Activated T-cell treated with anti-CD3 and anti-CD28 coated beads, Interleukin-2, amount 50 U/mL, for 4 hours (primary cell): ENCODE measurements at places on chromosomes 5 and 9.

DNA sequence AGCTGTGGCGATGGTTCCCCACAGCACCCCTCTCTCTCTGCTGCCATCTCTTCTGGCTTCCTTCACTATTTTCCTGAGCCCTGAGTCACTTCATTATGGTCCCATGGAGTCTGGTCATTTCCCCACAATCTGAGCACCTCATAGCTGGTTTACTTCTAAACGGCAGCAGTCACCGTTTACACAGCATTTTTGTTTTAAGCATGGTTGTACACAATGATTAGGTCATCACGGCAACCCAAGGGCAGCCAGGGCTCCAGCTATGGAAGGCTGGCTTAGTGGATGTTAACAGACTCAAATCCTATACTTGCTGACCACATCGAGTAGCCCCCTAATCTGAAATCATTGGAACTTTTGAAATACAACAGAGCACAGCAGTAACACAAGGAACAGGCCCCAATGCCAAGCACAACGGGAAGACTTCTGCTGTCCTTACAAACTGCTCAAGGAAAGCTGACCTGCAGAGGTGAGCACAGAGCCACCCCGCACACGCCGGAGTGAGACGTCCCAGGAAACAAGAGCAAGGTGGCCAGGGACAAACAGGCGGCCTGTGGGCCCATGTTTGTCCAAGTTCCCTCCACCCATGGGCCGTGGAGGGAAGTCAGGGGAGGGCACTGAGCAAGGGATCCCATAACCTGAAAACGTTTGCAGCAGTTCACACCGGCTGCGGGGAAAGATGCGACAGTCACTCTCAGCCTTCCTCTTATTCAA lies 22.9 kb downstream of the CAMSAP1 start:
- no peak for DNase-seq

DNA sequence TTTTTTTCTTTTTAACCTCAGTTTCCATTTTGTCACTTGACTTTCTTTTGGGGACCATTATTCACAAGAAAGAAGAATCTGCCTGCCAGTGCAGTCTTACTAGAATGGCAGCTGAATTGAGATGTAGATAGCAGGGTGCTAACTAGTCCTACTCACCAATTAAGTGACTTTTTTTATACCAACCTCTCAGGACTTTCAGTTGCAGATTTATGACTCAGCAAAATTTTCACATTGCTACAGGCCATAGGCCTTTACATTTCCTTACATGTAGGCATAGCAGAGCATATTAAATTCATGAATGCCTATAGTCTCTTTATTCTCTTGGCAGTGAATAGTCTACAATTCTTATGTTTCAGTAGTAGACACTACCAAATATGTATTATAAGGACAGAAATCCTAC lies 54.0 kb upstream of the FKTN start:
- no peak for DNase-seq

DNA sequence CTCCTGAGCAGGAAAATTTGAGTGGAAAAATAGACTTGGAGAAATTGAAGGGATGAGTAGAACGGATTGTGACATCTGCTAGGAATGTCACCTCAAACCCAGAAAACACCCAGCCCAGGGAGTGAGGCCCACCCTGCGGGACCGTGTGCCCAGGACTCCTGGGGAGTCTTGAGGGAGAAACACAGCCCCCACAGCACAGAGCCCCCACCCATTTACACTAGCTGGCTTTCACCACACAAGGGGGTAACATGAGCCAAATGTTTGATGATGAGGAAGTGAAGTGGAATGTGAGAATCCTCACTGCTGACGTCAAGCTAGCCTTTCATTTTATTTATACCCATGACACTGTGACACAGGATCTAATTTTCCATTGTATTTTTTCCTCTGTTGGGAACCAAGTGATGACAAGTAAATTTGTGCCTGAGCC lies 42.8 kb upstream of the PDE8B start:
- no peak for DNase-seq

DNA sequence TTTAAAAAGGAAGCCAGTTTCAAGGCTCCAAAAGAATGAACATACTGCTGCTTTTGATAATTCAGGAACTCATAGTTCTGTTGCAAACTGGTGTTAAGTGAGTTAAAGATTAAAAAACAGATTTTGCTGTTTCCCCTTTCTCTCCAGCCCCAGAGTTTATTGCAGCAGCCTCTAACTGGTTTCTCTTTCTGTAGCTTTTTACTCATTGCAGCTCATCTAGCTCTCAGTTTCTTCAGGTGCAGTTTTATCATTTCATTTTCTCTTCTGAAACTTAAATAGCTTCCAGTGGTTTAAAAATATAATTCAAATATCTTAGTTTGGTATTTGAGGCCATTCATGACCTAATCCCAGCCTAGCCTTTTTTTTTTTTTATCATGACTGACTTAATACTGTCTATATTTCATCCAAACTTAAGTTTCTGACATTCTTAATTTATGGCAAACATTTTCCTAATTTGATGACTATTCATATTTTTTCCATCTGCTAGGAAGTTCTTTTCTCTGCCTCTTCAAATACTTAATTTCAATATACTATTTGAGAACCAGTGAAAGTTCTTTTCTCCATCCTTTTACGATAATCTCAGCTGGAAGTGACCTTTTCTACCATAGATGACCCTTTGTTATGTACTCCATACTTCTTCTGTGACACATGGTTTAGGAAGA lies 252.7 kb upstream of the GRIA1 start:
- DNase-seq: no peak

GRCh38 chr5:20286512-20286911 lies 298.5 kb upstream of the CDH18 start:
- DNase-seq: no peak

- no peak for DNase-seq
Observed at GRCh38 chr9:134227451-134228411, 63.4 kb upstream of the RNU6ATAC start.

DNA sequence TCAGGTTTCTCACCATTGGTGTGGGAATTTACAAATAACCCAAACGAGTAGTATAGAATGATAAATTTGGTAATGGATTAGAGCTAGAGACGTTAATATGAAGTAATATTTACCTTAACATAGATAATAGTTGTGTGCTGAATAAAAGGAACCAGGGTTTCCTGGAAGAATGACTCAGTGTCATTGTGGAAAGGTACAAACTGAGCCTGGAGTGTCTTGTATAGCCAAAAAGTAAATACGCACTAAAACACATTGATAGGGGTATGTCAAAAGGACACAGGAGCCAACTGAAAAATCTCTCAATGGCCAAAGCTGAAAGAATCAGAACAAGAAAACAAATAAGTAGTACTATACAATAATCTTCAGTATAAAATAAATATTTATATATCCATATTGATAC lies 363.5 kb downstream of the SLCO4C1 start:
- no peak for DNase-seq

DNA sequence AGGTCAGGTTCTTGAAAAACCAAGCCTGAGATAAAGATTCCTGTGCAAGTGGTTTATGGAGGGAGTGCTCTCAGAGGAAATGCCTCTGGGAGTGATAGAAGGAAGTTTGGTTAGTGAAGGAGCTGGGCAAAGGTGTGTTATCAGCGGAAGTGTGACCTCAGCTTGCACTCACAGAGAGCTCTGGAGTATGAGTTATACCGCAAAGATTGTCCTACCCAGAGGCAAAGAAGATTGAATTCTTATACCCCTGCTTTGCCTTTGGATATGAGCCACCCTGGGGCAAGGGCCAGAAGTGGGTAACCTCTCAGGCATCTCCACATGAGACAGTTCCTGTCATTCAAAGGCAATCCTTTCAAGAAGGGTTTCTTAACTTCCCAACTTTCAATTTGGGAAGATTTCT lies 145.6 kb downstream of the MUSK start:
- no peak for DNase-seq

DNA sequence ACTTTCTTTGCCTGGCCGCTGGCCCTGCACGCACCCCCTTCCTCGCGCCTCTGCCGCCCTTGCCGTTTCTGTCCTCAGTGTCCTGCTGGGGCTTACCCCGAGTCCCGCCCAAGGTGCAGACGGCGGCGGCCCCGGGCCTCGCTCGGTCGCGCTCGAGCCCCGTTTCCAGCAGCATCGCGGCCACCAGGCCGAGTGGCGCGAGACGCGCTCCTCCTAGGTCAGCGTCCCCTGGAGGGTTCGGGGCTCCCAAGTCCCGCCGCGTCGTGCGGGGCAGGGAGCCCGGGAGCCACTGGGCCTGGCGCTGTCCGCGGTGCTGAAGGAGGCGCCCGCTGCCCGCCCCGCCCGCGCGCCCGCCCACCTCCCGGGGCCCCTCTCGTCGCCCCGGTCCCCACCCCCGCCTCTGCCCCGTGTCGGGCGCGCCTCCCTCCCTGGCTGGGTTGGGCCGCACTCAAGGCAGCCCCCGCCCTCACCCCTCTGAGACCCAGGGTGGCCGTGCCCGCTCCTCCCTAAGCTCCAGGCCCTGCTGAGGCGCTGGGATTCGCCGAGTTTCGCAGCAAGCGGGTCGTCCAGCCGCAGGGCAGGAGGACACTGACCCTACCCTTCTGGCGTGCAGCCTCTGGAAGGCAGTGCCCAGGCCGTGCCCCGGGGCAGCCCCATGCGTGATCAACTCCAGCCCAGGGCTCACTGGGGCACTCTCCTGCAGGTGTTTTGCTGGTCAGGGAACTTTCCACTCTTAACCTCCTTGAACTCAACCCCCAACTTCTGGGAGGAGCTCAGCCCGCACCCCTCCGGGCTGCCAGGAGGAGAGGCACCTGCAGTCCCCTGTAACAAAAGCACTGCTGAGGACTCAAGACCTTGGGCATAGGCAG lies at the start of gene LHX3:
Gene LHX3 (minus strand): TSS at position 291 of the 869 bp plus-strand sequence. CDS start 116 bp downstream, at position 175.
- no peak for DNase-seq

DNA sequence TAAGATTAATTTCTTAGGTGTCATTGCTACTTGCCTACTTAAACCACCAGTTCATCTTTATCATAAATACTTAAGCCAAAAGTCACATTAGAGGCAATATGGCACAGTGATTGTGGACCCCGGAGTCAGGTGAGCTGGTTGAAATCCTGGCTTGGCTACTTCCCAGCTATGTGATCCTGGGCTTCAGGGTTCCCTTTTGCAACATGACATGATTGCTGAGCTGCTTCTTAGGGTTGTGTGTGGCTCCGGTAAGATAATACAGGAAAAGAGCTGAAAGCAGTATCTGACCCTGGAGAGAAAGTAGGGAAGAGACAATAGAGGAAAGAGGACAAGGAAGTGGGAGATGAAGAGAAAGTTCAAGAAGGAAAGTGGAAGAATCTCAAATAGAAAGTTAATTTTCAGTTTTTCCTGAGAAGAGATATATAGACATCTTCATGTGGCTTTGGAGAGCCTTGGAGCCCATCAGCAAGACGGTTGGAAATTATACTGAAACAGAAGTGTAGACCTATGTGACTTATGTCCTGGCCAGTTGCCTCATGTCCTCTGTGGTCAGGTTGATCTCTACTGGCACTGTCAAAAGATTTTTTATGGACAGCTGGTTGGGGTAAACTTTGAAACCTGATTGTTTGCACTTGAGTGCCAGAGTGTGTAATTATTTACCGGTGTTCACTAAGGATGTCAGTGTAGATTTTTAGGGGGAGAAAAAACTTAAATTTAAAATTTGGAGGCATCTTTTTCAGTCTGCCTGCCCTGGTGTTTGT lies 93.2 kb downstream of the GHR start:
- no peak for DNase-seq

DNA sequence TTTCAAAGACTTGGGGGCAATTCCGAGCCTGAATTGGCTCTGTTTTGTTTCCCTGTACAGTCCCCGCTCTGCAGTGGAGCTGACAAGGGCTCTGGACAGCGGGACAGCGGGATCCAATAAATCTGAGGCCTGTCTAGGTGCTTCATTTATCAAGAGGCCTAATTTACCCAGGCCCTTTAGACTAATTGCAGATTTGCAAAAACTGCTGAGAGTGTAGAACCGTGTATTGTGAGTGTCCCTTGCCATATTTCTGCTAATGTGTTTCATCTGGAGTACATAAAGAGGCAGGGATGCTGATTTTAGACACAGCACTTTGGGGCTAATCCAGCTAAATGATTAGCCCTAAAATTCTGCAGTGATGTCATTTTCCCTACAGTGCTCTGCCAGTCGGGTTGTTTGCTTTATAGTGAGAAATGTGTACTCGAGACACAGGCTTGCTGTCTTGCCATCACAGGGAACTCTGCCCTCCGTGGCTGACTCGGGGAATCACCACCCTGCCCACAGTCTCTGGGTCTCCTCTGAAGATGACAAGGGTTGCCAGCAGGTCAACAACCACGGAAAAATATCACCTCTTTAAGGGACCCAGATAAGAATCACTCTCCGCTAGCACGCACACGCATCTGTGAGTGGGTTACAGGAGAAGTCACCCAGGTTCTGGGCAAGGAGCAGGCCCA lies 592.0 kb downstream of the BNC2 start:
- no peak for DNase-seq

DNA sequence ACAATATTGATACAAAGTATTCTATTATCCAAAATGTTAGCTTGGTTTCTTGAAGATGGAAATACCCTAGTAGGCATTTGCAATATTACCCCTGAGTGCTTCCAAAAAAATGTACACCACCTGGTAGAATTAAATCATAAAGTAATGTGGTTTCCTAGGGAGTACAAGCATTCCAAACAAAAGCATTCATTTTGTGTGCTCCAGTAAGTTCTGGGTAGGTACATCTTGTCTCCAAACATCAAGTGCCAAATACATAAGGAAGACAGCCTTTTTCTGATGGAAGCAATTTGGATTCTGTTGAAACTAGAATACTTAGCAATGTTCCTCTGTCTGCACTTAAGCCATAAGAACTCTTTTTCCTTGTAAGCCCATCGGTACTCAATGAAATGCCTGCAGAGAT lies 73.1 kb upstream of the IL7R start:
- DNase-seq: no peak

DNA sequence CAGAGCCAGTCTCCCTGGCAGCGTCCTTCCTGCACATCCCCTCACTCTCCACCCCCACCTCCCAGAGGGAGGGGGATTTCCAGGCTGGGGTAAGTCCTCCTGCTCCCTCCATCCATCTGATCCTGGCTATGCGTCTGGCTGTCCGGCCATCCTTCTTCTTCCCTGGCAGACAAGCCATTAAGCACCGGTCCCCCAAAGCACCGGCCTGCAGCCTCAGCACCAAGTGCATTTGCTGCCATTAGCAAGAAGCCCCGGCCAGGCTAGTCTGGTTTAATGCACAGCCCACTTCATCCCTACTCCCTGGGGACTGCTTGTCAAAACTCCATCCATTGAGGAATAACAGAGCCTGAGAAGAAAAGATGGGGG lies 208.7 kb upstream of the IER5L start:
- DNase-seq: no peak
